NCI-H774 (cell line): ENCODE measurements at places on chromosomes 7 and 10.

GRCh38 chr7:108049962-108050361, 47.0 kb upstream of the LAMB1 start:
- DNase-seq = no peak

DNA sequence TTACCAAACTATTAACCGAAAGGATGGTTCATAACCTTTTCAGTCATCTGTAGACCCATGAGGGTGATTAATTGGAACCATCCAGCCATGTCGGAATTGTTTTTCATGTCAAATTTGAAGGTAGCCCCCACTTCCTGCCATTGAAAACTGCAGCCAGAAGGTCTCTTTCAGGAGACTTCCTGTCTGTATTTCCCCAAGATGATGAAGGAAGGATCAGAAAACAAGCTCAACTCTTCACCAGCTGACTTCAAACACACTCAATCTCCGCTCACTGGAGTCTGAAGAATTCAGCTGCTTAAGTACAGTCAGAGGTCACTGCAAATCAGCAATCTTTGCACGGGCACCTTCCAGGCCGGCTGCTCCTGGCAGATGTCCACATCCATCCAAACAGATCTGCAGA, 291.7 kb upstream of the NPVF start:
- DNase-seq = no peak

DNA sequence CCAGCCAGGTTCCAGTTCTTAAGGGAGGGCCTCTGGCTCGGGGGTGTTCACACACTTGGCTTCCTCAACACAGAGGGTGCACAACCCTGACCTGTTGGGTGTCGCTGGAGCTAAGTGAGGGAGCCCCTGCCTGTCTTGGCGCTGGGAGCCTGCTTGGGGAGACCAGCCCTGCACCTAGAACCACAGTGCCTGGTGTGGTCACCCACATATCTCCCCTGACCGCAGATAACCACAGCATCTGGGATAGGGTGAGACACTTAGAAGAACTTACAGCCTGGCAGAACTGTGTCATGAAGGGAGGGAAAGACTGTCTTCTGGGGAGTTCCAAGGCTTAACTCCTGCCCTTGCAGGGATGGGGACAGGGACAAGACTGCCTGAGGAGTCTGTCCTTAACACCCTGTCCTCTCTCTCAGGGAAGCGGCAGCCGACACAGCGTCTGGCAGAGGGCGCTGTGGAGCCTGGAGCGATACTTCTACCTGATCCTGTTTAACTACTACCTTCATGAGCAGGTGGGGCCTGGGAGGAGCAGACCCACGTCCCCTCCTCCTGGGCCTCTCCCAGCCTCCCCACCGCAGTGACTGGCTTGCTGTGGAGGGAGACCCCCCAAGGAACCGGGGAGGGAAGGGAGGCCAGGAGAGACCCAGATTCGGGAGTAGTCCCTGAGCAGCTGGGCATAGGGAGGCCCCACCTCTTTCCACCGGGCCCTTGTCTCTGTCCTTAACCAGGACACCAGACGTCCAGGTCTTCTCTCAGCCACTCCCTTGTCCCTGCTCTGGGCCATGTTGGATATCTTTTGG, 59.0 kb downstream of the PALD1 start:
- peak; percentile 23 for DNase-seq

GRCh38 chr7:35512716-35513115, 182.2 kb downstream of the HERPUD2 start:
- no peak for DNase-seq

DNA sequence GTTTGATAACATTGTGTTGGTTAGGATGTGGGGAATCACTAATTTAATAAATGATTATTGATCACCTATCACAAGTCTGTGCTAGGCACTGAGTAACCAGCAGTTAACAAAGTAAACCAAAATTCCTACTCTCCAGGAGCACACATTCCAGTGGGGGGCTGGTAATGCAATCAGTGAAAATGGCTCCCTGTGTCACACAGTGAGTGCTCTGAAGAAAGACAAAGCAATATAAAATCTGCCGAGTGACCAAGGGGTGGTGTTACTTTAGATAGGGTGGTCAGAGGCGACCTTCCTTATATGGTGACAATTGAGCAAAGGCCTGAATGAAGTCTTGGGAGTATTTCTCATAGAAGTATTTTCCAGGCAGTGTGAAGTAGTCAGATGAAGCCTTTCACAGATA, 13.6 kb upstream of the SMC3 start:
- DNase-seq = no peak

DNA sequence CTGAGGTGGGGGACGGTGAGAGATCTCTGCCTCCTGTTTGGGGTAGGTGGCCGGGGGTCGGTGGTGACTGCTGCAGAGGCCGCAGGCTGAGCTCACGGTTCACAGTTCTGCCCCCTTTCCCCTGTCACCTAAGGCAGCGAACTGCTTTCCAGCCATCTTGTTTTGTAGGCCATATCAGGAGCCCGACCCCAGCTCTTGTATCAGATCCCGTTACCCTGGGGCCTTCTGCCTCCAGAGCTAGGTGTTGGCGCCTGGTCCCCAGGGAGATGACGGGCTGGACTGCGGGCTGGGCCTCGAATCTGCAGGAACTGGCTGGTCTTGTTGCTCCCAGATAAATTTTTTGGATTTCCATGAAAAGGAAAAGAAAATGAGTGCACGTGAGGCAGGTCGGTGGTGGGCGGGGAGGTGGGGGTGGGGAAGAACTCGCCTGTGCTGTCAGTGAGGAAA, 183.0 kb downstream of the DNAJB6 start:
- no peak for DNase-seq

DNA sequence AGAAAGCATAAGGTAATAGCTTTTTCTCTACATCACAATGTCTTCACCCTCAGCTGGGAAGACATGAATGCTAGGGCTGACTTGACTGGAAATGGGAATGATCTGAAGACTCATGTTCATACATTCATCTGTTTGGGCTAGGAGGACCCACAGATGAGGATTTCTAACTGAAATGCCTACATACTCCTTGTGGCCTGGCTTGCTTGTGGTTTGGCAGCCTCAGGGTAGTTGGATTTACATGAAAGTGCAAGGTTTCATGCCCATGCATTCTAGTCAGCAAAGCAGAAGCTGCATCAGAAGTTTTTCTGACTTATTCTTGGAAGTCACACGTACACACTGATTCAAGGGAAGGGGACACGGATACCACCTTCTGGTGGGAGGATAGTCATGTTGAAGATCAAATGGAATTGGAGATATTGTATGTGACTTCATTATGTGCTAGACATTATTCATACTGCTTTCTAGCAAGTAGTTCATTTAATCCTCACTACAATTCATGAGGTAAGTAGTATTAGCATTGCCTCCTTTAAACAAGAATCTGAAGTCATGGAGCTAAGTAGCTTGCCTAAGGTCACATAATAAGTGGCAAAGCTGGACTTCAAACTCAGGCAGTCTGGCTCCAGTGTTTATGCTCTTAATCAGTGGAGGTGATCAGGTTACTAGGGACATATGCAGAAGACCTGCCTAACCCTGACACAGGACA, 957.0 kb downstream of the LRMDA start:
- no peak for DNase-seq

GRCh38 chr10:83632701-83633100, 506.6 kb upstream of the GHITM start:
- DNase-seq = no peak

GRCh38 chr7:111734954-111735660, 172.8 kb upstream of the IMMP2L start:
- no peak for DNase-seq

GRCh38 chr7:138980563-138981291, 462 bp downstream of the KIAA1549 start:
- DNase-seq = no peak

DNA sequence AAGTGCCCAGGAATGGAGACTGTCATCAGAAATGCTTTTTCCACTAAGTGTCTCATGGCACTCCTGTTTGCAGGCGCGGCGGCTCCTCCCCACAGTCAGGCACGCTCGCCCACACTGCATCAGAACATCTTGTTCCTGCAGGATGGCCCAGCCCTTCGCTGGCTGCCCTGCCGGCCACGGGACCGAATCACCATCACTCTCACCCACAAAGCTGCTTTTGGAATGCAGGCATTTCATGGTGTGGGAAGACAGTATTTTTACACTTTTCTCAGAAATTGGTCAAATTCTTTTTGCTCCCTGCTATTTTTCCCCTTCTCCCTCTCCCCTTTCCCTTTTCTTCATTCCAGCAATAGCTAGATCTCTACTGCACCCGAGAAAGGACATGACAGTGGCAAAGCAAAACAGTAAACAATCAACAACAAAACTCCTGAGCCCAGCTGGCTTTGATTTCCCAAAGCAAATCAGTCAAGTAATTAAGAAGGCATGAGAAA, 176.1 kb upstream of the TNS3 start:
- DNase-seq = no peak

DNA sequence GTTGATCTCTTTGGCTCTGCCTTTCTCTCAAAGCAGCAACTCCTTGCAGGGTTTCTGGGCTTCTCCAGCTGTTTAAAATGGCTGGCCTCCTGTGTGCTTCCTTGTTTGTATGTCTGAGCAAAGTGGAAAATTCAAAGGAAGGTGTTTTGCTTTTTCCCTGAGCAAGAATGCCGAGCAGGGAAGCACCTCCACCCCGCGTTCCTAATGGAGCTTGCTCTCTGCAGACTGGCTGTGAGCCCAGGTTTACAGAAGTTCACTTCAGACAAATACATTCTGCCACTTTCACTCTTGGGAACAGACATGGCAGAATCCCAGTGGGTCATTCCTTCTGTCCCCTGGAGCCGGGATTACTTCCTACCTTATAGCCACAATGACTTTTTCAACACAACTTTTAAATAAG, 181.8 kb upstream of the AGK start:
- peak; percentile 5 for DNase-seq

- no peak for DNase-seq
Observed at GRCh38 chr10:1381339-1381738, 325.2 kb downstream of the WDR37 start.

DNA sequence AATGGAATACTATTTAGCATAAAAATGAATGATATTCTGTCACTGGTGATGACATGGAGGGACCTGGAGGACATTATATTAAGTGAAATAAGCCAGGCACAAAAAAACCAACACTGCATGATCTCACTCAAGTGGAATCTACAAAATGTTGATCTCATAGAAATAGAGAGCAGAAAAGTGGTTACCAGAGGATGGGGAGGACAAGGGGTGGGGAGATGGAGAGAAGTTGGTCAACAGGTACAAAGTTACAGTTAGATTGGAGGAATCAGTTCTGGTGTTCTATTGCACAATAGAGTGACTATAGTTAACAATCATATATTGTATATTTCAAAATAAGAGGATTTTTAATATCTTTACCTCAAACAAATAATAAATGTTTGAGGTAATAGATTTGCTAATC, 24.7 kb upstream of the SLC18A3 start:
- no peak for DNase-seq

DNA sequence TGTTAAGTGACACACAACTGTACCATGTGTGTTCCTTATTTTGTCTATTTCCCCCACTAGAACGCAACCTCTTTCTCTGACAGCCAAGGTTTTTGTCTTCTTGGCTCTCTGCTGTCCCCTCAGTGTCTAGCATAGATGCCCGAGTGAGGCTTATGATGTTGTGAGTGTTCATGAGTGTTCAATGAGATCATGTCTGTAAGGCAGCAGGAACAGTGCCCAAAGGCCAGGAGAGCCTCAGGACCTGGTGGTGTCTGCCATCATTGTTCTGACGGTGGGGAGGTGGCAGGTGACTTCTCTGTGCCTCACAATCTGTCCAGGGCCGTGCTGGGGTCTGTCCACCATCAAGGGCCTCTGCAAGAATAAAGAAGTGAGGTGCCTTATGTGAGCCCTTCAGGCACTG, 66.5 kb downstream of the JCAD start:
- DNase-seq = no peak

GRCh38 chr7:136348142-136348541, 371.0 kb upstream of the MTPN start:
- DNase-seq = no peak

- DNase-seq = no peak
Observed at GRCh38 chr10:51047857-51048256, 26.4 kb upstream of the PRKG1 start.

DNA sequence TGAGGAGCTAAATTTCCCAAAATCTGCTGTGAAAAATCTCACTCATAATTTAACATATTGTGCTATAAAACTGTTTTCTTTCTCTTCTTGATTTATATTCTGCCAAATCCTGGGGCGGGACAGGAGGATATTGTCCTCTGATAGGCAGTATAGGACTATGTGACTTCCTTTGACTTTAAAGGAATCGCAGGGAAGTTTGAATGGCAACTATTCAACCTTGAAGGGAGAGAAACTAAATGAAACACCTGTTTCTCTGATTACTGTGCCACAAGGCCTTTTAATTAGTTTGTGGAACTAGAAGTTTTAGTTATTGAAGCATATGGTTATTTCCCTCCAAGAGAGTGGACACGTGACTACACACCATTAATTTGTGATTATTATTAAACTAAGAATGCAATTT, 607.4 kb downstream of the GATA3 start:
- DNase-seq = no peak

DNA sequence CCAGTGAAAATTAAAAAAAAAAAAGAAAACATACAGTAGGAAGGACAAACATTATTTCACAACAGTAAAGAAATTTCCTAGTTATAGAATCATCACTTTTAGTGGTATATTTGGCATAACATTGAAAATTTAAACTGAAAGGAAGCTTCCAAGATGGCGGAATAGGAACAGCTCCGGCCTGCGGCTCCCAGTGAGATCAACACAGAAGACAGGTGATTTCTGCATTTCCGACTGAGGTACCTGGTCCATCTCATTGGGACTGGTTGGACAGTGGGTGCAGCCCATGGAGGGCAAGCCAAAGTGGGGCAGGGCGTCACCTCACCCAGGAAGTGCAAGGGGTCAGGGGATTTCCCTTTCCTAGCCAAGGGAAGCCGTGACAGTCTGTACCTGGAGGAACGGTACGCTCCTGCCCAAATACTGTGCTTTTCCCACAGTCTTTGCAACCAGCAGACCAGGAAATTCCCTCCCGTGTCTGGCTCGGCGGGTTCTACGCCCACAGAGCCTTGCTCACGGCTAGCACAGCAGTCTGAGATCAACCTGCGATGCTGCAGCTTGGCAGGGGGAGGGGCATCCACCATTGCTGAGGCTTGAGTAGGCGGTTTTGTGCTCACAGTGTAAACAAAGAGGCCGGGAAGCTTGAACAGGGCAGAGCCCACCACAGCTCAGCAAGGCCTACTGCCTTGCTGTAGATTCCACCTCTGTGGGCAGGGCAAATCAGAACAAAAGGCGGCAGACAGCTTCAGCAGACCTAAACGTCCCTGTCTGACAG, 19.4 kb downstream of the PON3 start:
- no peak for DNase-seq

DNA sequence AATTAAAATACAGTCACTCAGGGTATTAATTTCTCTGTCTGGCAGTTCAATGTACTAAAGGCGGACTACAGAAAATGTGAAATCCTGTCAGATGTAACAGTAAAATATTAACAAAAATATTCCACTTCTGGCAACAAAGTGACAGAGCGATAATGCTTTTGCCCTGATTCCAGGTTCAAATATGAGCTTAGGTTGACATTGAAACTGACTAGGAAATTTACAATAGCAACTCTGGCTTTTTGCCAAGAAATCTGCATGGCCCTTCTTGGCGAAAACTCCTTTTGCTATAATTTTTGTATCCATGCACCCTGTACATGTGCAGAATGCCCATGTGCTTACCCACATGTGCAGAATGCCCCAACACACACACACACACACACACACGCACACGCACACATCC, 552.2 kb downstream of the MDFIC start:
- DNase-seq = no peak
